Ovary (tissue), 10 donors: ENCODE measurements at places on chromosomes 3 and 15. TPM values are rescaled to one million over a fixed set of nuclear protein-coding genes. Genes with fewer than 3 reads are reported as not detected.

GRCh38 chr3:158447408-158447807 is 123.6 kb upstream of the MLF1 start:
- no peak for DNase-seq

- DNase-seq: no peak
These were observed 12.6 kb downstream of the CEP152 start for GRCh38 chr15:48798319-48798718.

- no peak for DNase-seq
These were observed 166.5 kb downstream of the NSMCE3 start for GRCh38 chr15:29102911-29103823.

DNA sequence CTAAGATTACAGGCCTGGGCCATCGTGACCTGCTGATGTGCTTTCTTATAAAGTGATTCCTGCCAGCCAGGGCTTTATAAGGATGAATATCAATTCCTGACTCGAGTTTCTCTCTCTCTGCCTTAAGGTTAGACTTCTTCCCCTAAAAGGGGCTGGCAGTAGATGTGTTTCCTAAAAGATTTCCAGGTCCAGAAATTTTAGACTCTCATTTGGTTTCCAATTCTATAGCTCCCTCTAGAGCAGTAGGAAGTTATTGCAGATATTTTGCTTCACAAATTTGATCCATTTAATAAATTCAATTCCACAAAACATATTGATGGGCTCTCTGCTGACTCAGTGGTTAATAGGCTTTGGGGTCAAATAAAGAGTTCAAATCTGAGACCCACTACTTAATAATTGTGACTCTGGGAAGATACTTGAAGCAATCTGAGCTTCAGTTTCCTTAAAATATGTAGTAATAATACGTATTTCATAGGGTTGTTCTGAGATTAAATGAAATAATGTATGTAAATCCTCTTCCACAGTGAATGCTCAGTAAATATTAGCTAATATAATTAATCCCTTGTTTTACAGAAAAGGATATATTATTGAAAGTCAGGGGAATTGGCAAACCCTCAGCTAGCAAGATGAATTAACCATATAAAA is 2.1 kb downstream of the TRIM69 start:
- no peak for DNase-seq

- DNase-seq: no peak
These were observed 77.4 kb downstream of the SEC22A start for GRCh38 chr3:123279121-123279520.

DNA sequence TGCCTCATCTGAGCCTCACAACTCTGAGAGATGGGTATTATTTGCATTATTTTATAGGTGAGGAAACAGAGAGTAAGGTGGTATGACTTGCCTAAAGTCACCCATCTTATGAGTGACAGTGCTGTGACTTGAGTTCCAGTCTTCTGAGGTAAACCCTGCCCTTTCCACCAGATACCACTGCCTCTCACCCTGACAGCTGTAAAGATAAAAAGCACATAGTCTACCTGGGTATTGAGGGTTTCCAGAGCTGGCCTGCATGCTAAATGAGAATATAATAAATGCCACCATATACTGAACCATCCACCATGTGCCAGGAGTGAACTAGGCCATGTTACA is 25.6 kb downstream of the RASGRP1 start:
- DNase-seq: no peak

Gene EFCAB12
- 0.67 TPM for polyA plus RNA-seq
